HAP-1 (cell line): ENCODE measurements at places on chromosomes 5 and 9.

DNA sequence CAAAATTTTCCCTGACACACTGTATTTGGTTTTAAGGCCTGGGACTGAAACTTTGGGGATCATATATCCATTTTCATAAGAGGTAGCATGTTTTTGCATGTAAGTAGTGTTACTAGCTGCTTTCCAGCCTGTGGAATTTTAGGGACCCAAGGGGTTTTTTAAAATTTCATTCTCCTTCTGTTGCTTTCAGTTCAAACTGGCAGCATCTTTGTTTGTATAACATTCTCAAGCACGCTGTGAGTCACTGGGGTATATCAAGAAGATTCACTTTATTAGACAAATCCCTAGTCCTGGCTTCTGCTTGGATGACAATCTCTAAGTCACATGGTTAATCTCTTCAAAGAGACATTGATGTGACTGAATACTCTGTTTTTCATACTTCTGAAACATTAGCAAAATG is 479.0 kb downstream of the CYLC2 start:
- no peak for DNase-seq

DNA sequence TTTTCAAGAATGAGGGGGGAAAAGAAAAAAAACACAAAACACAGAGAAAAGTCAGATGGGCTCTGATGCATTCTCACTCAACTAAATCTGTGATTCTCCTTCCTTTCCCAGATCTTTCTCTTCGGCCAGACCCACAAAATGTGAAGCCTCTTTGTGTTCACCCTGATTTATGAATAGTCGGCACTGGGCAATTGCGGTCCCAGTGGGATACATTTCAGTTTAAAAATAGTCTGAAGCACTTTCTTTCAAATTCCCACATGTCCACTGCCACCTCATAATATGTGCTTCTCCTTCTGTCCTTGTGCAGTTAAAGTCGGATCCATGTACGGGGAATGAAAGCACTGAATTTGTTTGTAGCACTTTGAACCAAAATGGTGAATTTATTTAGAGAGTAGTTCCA is 995.4 kb upstream of the WWC1 start:
- DNase-seq, result no peak

DNA sequence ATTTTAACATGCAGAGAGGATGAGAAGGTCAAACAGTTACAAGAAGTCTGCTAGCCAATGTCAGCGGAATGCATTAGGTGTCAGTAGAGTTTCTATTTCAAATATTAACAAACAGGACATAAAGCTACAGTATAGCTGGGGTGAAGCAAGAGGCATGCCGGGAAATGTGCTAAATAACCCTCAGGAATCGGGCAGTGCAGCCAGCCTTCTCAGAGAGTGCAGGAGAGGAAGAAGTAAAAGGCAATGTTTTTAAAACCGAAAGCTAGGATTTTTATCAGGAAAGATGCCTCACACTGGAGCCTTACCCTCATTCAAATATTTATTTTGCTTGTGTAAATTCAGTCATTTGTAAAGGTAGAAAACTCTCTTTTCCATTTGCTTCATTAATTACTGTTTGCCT is 59.1 kb upstream of the SH3GL2 start:
- DNase-seq, result no peak

DNA sequence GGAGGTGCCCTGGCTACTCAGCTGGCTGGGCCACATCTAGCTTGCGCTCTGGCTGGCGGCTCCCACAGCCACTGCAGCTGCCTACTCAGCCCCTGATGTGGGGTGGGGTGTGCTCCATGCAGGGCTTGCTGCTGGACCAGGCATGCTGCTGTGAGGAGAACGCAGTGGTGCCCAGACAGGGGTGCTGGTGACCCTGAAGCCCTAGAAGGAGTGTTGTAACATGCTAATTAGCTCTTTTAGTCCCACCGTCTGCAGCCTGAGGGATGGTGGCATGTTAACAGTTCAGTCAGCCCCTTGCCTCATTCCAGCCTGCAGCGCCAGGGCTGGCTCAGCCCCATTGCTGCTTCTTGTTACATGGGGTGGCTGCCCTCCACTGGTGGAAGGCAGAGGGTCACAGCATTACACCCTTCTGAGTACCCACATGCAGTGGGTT is 642.3 kb downstream of the DMRTA1 start:
- DNase-seq, result peak; percentile 57

DNA sequence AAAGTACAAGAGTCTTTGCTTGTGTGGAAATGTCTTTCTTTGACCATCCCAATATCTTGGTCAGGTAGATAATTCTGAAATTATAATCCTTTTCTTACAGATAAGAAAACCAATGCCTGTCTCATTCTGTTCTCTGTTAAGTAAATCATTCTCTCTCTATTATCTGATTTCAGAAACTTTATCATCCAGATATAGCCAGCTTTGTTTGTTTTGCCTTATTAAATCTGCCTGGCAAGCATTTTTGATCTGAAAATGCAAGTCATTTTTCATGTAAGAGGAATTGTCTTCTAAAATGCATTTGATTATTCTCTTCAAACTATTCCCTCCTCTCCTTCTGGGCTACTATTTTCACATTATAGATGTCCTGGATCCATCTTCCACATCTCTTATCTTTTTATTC is 625.5 kb downstream of the CCDC171 start:
- DNase-seq, result no peak

- no peak for DNase-seq
Observed at GRCh38 chr5:157976429-157976828, 117.5 kb upstream of the CLINT1 start.

- no peak for DNase-seq
Observed at GRCh38 chr9:129338724-129339430, 160.8 kb upstream of the IER5L start.

- no peak for DNase-seq
Observed at GRCh38 chr9:133419005-133419404, 1.2 kb upstream of the REXO4 start.

DNA sequence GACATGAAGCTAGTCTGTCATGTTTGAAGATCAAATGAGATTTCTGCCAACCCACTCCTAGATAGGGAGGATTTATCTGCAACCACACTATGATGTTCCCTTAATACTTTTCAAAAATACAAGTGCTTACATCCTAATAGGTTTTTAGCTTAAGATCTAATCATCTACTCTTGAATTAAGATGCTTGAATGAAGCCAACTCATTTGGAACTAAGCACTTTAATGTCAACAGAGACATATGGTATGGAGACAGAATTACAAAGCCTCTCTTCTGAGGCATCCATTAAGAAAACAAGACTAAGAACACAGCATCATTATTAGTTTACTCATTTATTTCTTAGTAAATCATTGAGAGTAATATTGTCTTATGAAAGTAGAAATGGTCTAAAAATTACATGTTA is 139.3 kb upstream of the NFIB start:
- no peak for DNase-seq

DNA sequence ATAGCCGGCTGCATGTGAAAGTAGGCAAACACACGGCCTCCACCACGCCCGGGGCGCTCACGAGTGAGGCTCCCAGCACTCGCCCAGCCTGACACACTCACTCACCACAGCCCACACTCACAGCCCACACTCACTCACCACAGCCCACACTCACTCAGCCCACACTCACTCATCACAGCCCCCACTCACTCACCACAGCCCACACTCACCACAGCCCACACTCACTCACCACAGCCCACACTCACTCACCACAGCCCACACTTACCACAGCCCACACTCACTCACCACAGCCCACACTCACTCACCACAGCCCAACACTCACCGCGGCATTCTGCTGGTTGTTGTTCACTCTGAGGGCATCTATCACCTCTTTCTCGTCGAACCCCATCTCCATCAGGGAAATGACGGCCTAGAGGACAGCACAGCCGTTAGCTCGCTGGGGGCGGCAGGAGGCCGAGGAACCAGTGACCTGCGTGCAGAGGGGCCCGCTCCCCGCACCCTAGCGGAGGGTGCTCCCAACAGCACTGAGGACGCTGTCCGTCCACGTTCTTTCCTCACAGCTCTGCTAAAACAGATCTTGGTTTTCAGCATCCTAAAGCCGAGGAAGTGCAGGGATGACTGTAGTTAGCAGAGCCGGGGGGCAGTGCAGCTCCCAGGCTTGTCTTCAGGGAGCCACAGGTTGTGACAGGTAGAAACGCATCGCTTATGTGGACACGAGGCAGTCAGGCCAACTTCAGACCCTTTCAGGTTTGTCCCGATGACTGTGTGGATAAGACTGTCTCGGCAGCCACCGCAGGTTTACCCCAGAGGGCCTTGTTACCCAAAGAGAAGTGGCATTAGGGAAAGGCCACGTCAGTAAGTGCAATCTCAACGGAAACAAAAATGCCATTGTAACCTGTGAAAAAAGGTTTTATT is 21.6 kb downstream of the UBAC1 start:
- DNase-seq, result no peak

- DNase-seq, result no peak
Observed at GRCh38 chr9:83698976-83699585, 8.7 kb downstream of the UBQLN1 start.

DNA sequence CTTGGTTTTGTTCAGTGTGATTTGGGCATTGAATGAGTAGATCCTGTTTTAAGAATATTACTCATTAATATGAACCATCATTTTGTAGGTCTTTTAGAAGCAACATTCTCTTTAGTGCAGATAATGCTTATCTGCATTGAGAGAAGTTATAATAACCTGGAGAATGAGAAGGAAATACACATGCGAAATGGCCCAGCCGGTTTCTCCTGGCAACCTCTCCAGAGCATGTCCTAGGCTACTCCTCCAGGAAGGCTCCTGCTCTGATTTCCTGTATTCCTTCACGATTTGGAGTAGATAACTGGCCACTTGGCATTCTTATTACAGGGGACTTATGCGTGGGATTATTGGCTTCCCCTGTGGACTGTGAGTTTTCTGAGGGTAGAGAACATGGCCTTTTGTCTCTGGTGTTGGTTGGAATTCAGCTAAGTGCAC is 12.6 kb downstream of the DAPK1 start:
- no peak for DNase-seq

DNA sequence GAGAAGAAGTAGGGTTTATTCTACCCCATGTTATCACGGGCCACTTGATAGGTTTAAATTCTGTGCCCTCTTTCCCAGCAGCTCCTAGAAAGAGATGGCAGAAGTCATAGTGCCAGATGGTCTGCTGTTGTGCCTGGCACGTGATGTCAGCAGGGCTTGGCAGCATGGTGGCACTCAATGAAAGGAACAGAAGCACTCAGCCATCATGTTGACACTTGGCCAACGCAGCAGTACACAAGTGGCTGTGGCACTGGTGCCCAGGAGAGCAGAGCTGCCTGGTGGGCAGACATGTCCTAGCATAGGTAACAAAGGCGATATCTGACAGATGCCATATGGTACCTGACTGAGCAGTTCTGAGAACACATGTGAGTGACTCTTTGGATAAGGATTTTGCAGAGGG is 796.4 kb upstream of the ACO1 start:
- no peak for DNase-seq

GRCh38 chr9:17453751-17454150 is 125.1 kb upstream of the SH3GL2 start:
- DNase-seq, result no peak

- DNase-seq, result no peak
Observed at GRCh38 chr5:42943931-42944631, 96.0 kb downstream of the ANXA2R start.

GRCh38 chr9:38380872-38381534 is 11.5 kb upstream of the ALDH1B1 start:
- no peak for DNase-seq

DNA sequence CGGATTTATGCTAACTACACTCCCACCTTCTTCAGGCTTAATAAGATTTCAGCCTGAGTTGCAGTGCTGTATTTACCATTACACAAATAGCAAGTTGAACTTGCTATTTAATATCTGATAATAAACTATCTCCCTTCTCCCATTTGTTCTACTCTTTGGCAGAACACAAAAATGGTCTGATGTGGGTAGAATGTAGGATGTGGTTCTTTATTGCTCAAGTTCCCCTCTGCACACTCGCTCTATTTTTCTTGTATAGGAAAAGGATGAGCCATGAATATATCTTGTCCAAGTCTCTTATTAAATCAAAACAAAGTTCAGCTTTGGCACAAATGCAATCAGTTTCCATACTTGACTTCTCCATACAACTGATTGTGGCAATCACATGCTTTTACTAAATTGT is 37.2 kb upstream of the KIF2A start:
- DNase-seq, result no peak

DNA sequence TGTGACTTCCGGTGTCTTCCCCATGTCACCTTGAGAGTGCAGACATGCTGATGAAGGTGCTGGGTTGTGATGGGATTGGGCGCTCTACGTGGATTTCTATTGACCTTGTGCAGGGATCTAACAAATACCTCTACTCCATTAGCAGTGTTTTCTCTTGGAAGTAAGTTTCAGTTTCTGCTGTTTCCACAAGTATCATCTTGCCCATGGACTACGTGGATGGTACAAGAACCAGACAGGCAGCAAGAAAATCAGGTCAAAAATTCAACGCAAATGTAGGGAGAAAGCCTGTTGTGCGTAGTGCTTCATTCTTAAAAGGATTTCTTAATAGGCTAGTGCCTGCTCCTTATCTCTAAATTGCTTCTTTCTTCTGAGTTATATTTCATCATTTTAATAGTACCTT is 60.8 kb downstream of the AOPEP start:
- DNase-seq, result no peak

DNA sequence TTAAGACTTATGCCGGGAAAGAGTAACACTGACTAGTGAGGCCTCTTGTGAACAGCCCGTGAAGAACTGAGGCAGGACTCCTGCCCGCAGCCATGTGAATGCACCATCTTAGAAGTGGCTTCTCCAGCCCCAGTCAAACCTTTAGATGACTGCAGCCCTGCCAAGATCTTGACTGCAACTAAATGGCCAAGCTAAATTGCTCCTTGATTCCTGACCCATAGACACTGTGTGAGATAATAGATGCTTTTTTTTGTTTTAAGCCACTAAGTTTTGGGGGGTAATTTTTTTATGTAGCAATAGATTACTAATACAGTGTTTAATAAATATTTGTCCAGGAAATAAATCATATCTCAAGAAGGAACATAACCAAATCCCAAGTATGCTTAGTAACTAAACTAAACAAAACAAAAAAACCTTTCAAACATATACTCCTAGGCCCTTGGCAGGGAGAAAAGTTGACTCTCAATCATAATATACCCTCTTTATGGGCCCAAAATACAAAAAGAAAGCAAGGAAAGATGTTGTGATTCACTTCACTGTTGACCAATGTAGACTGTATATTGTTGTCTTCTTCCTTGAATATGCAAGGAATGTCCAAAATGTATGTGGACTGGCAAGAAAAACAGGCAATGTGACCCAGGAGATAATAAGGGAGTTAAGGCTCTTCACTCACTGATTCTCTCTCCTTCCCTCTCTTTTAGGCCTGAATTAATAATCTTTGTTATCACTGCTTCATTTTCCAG is 79.7 kb upstream of the ZNF366 start:
- DNase-seq, result no peak

GRCh38 chr5:100779669-100780375 is 123.3 kb downstream of the ST8SIA4 start:
- DNase-seq, result no peak

GRCh38 chr9:34540827-34541226 is 18.0 kb upstream of the ENHO start:
- DNase-seq, result peak; percentile 0

DNA sequence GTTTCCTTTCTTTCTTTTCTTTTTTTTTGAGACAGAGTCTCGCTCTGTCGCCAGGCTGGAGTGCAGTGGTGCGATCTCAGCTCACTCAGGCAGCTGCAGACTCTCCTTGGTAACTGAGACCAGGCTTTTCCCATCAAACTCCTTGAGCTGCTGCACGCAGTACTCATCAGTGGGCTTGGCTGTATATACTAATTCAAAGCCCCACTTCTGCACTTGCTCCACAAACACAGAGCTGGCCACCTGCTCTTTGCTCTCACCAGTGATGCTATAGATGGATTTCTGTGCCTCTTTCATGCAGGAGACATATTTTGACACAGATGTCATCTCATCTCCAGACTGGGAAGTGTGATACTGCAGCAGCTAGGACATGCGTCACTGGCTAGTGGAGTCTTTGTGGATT is 252.7 kb downstream of the AP3B1 start:
- DNase-seq, result no peak
